ENCODE measurements at places on chromosomes 7 and 10.

DNA sequence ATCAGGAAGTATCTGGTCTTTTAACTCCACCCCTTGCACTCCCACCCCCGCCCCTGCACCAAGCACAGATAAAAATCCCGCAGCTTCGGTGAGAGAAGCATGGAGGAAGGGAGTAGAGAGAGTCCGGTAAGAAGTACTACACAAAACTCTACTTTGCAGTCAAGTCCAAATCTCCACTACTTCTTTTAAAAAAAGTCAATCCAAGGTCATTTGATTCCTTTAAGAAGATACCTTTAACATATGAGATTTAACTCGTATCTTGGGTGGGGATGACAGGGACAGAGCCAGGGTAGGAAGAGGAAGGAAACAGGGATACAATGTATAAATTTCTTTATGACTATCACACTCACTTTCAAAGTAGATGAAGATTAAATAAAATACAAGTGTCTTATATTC lies 132.1 kb downstream of the NRBF2 start:
- DNase-seq: peak; percentile 50

- DNase-seq: no peak
Observed at GRCh38 chr7:104179178-104179577, 28.6 kb downstream of the ORC5 start.

DNA sequence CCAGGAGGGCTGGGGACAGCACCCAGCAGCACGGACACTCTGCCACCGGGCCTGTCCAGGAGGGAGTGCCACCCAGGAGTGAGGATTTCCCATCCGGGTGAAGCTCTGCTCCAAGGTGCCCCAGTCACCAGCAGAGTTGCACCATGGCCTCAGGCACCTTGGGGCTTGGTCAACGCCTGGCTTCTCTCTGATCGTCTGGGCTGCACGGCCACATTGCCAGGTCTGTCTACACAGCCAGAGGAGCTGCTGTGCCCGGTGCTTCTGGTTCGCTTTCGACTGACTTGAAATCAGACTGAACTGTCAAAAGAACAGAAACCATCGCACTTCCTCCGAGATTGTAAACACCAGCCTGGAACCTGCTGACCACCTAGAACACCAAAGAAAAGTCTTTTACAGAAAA lies 12.0 kb downstream of the SHH start:
- DNase-seq: no peak

GRCh38 chr7:96589038-96589437 lies 120.6 kb downstream of the SEM1 start:
- no peak for DNase-seq

- no peak for DNase-seq
Observed at GRCh38 chr10:6054884-6055283, 7.3 kb downstream of the IL2RA start.

GRCh38 chr10:42926843-42927242 lies 144.2 kb downstream of the BMS1 start:
- peak; percentile 55 for DNase-seq

DNA sequence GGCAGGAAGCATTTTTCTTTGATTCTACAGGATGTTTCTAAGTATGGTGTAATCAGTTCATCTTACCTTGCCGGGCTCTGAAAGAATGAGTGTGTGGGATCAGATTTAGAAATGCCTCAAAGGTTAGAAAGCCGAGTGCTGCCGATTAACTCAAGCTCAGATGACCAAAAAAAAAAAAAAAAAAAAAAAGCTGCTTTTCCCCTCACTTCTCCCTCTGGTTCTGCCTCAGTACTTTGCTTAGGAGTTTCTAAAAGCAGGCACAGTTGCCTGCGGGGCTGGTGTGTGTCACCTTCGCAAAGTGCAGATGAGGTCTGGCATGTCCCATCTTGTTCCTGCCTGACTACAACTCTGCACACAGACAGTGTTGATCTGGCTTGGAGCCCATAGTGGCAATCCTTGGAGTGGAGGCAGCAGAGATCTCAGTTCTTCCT lies 47.0 kb downstream of the KIAA1217 start:
- peak; percentile 41 for DNase-seq

GRCh38 chr7:79930604-79931003 lies 204.0 kb upstream of the GNAI1 start:
- DNase-seq: no peak

GRCh38 chr10:61842755-61843497 lies 58.6 kb upstream of the ARID5B start:
- DNase-seq: no peak

DNA sequence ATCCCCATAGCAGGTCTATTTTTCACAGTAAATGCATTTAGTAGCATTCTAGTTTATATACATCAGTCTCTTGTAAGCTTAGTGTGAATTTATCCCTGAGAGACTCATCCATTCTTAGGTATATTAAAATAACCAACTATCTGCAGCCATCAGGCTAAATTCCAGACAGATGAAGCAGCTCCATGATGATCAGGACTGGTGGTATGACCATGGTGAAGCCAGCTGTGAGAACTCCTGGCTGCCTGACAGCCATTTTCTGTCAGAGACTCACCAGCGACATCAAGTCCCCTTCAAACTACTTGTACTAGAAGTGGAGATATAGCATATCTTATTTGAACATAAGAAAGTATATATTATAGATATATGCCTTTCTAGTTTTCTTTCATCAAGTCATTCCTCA lies 70.3 kb upstream of the GSDME start:
- no peak for DNase-seq

GRCh38 chr7:73519867-73520672 lies 2.0 kb downstream of the BAZ1B start:
- no peak for DNase-seq

DNA sequence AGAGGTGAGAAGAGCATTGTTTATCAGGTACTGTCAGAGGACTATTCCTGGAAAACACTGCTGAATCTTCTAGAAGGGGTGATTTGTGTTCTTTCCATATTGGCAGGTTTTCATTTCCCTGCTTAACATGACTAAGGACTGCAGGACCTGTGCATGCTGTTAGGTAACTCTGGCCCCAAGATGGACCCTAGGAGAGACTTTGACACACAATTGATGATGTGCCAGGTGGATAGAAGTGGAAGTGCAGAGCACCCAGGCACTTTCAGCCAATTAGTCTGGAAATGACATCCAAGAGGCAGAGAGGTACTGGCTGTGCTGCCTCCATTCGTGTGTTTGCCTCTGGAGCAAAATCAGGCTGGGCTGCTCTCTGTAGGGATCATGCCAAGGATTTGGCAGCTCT lies 496.3 kb upstream of the GALNT17 start:
- DNase-seq: no peak

DNA sequence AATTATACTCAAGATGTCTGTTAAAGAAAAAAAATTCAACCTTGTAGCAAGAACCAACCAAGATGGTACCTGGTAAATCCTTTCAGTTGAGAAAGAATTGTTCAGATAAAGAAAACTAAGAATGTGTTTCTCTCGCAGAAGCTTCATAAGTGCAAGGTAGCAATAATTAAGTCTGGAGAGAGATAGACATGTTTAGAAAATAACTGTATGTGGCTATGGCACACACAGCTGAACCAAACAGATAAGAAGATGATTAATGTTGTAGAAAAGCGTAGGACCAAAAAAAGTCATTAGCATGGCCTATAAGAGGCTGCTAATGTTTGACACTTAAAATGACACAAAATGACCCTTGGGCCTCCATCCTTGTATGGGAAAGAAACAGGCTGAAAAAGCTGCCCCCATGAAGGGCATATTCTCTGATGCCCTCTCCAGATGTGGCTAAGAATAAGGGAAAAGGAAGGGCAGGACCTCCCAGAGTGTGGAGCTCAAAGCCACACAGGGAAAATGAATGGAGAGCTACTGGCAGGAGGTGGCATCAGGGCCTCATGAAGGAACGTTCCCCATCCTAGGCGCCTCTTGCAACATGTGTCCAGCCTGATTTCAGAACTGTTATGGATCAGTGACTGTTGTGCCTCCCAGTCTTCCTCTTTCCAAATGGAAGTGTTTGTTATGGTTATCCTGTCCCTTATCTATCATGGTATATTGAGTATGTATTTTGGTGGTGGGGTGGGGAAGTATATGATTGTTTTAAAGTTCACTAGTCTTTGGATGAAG lies 30.7 kb downstream of the TLL2 start:
- DNase-seq: no peak

DNA sequence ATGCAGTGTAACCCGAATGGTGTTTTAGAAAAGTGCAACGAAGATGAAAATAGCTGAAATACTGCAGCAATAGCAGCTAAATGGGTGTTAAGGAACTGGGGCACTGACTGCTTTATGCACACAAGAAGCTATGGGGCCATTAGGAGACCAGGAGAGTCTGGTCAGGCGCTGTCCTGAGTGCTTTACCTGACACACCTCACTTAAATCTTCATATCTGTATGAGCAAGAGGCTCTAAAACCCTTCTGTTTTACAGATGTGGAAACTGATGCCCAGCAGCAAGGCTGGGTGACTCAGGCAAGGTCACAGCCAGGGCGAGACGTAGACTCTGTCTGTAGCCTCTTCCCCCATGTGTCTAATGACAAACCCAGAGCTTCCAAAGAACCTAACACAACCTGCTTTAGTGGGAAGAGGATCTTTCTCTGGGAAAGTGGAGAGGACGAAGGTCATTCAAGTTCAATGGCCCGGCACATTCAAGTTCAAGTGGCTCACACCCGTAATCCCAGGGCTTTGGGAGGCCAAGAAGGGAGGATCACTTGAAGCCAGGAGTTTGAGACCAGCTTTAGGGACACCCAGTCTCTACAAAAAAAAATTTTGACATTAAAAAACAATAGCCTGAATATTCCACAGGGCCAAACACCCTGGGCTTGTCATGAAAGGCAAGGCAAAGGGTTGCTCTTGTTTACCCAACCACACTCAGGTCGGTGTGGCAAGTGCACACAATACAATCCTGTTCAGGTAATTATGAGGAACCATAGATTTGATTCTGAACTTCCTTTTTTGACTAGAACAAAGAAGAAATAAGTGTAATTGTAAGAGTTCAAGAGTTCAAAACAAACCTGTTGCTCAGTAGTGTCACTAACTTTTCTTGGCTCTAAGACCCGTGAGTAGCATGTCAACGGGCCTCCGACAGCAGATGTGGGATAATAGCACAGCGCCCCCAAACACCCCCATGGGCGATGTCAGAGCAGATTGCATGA lies 53.7 kb upstream of the KLF6 start:
- no peak for DNase-seq

DNA sequence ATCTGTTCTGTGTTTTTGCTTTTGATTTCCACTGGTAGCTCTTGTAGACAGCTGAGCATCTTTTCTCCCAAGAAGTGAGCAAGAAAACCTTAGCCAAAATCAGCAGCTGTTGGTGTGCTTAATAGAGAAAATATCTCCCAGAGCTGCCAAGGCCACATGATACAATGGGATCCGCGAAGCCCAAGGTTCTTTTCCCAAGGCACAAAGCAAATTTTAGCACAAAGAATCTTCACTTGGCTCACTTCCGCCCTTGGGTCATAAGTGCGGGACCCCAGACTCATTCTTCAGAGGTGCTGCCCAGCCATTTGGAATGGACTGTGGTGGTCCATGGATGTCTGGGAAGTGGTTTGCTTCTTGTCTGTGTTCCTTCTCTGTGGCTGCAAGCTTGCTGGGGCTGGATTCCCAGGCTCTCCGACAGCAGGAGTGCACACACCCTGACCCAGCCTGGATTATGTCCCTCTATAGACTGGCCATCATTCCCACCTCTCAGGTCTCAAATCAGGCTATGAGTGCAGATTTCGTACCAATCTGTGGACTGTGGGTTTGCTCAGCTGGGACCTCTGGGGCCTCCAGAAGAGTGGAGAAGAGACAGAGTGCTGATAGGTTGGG lies 93.0 kb upstream of the TMEM72 start:
- no peak for DNase-seq

DNA sequence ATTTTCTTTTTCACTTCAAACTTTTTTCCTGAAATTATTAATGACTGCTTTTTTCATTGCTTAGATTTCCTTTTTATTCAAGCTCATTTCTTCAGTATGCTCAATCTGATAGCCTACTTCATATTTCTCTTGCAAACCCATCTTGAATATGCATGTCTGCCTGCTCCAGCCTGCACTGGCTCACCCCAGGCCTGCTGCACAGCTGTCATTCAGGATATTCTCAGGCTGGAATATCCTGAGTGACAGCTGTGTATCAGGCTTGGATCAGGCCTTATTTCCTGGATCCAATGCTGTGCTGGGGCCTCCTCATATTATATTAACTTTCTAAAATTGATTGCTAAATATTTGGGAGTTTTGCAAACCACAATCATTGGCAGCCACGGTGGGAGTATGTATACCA lies 120.2 kb upstream of the TNS3 start:
- DNase-seq: no peak

DNA sequence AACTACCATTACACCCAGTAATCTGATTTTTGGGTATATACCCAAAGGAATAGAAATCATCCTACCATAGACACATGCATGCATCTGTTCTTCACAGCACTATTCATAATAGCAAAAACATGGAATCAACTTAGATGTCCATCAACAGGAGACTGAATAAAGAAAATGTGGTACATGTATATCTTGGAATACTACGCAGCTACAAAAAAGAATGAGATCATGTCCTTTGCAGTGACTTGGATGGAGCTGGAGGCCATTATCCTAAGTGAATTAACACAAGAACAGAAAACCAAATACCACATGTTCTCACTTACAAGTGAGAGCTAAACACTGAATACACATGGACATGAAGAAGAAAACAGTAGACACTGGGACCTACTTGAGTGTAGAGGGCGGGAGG lies 254.9 kb downstream of the CACNA2D1 start:
- no peak for DNase-seq

GRCh38 chr10:117000580-117000979 lies 4.4 kb downstream of the SHTN1 start:
- no peak for DNase-seq

DNA sequence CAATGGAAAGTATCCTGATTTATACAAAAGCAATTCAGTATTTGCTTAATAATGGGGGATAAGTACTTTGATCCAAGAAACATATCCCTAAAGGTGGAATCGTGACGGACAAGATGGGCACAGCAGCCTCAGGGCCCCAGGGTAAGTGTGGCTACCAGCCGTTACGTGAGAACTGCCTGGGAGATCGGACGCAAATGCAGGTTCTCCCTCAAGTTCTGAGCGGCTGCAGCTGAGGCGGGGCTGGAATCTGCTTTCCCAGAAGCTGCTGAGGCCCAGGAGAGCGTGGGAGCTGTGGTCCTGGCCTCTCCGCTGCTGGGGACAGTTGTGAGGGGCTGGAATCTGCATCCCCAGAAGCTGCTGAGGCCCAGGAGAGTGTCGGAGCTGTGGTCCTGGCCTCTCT lies 13.5 kb downstream of the FOXL3 start:
- DNase-seq: no peak

Data from NCI-H526 (cell line).